ENCODE measurements at places on chromosomes 4 and X. TPM values are rescaled to one million over a fixed set of nuclear protein-coding genes. Genes with fewer than 3 reads are reported as not detected.

Gene CRMP1
- polyA plus RNA-seq, result 0.26 TPM

Gene CT45A10
- not detected for polyA plus RNA-seq

Gene GLOD5
- polyA plus RNA-seq, result 12.6 TPM

Gene EPGN
- not detected for polyA plus RNA-seq

Gene PRSS12
- polyA plus RNA-seq, result 0.54 TPM

Gene PNCK
- 5.5 TPM for polyA plus RNA-seq

Gene PDE6B
- 10.8 TPM for polyA plus RNA-seq

Gene C1GALT1C1
- polyA plus RNA-seq, result 35.1 TPM

Gene CPE
- polyA plus RNA-seq, result 24.2 TPM

Gene TMEM154
- 0.09 TPM for polyA plus RNA-seq

Gene RAB9B
- polyA plus RNA-seq, result 0.26 TPM

Gene FOXO4
- 13.1 TPM for polyA plus RNA-seq

Gene KCND1
- 0.92 TPM for polyA plus RNA-seq

Gene RASGEF1B
- polyA plus RNA-seq, result 8.3 TPM

Gene SPARCL1
- 87.4 TPM for polyA plus RNA-seq

Gene TMPRSS11A
- not detected for polyA plus RNA-seq

Gene MAP7D3
- polyA plus RNA-seq, result 5.7 TPM

Gene HSFX4
- polyA plus RNA-seq, result not detected

Gene NDST4
- not detected for polyA plus RNA-seq

Gene PHEX
- polyA plus RNA-seq, result 0.19 TPM

Gene SPINK2
- not detected for polyA plus RNA-seq

Gene VEGFC
- polyA plus RNA-seq, result 6.6 TPM

Gene FHIP1A
- polyA plus RNA-seq, result 0.80 TPM

Gene TREX2
- polyA plus RNA-seq, result 0.67 TPM

Gene SSX1
- polyA plus RNA-seq, result not detected

Gene ALAS2
- not detected for polyA plus RNA-seq

Gene PLAC8
- polyA plus RNA-seq, result 3.6 TPM

Gene RAB9A
- 31.1 TPM for polyA plus RNA-seq

Gene GPR119
- polyA plus RNA-seq, result not detected

Gene TBC1D8B
- polyA plus RNA-seq, result 3.5 TPM

Gene RBM46
- not detected for polyA plus RNA-seq

Gene EPHA5
- not detected for polyA plus RNA-seq

Gene UCP1
- not detected for polyA plus RNA-seq

Gene CFAP47
- not detected for polyA plus RNA-seq

Gene MID1
- 5.3 TPM for polyA plus RNA-seq

Gene CLDN34
- polyA plus RNA-seq, result not detected

Gene AADAT
- polyA plus RNA-seq, result 4.6 TPM

Gene POLN
- 1.3 TPM for polyA plus RNA-seq

Gene GJB1
- 59.0 TPM for polyA plus RNA-seq

Gene LANCL3
- 0.30 TPM for polyA plus RNA-seq

Gene HELT
- 0.37 TPM for polyA plus RNA-seq
